ENCODE measurements at places on chromosomes 7 and 10. TPM values are rescaled to one million over a fixed set of nuclear protein-coding genes. Genes with fewer than 3 reads are reported as not detected.

KIN gene
- 2.8 TPM for total RNA-seq

ABI1 gene
- 43.3 TPM for total RNA-seq

RAB18 gene
- 35.5 TPM for total RNA-seq

NKX6-2 gene
- total RNA-seq, result 19.8 TPM

MET gene
- 15.8 TPM for total RNA-seq

FUOM gene
- total RNA-seq, result 13.1 TPM

NME8 gene
- not detected for total RNA-seq

NUTM2B gene
- total RNA-seq, result 0.78 TPM

CBX3 gene
- total RNA-seq, result 64.2 TPM

VWC2 gene
- total RNA-seq, result 0.14 TPM

CPXM2 gene
- 348 TPM for total RNA-seq

ZNF727 gene
- 5.0 TPM for total RNA-seq

SPDYE2 gene
- not detected for total RNA-seq

ASB10 gene
- not detected for total RNA-seq

IKZF1 gene
- total RNA-seq, result 24.4 TPM

GSTO2 gene
- 2.8 TPM for total RNA-seq

EDRF1 gene
- 14.2 TPM for total RNA-seq

GRB10 gene
- total RNA-seq, result 104 TPM

SFTPA1 gene
- not detected for total RNA-seq

ATOH7 gene
- total RNA-seq, result not detected

DGKB gene
- 0.56 TPM for total RNA-seq

TSPAN15 gene
- 9.9 TPM for total RNA-seq

GTF2IRD1 gene
- 7.0 TPM for total RNA-seq

ANKRD61 gene
- not detected for total RNA-seq

UFSP1 gene
- total RNA-seq, result 4.1 TPM

CALML3 gene
- total RNA-seq, result not detected

Measured in thoracic aorta (tissue), 2 donors.